ENCODE measurements at places on chromosomes 16 and 17.

DNA sequence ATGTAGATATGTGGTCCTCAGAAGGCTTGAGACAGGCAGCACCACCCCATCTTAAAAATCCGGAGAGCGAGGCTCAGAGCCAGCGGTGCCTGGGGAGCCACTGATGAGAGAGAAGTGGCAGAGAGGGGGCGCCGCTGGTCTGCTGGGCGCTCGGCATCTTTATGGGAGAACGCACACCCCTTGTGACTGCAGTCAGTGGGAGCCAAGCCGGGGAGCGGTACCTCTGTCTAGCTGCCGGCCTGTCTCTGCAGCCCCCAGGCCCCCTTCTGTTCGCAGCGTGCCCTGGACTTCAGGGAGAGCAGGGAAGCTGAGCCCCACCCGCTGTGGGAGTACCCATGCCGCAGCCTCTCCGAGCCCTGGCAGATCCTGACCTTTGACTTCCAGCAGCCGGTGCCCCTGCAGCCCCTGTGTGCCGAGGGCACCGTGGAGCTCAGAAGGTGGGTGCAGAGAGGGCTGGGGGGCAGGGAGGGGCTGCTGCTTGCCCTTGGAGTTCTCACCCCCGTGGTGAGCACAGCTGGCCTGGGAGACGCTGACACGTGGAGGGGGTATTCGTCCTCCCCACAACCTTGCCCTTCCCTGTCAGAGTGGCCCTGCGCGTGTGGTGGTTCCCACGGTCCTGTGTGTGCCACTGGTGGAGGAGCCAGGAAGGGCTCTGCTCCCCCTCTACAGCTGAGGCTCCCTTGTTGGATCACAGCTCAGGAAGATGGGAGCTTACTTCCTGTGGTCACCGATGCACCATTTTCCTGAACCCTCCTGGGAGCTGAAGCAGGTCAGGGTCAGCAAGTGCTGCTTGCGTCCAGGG, 44.8 kb downstream of the PRMT7 start:
- DNase-seq = no peak

DNA sequence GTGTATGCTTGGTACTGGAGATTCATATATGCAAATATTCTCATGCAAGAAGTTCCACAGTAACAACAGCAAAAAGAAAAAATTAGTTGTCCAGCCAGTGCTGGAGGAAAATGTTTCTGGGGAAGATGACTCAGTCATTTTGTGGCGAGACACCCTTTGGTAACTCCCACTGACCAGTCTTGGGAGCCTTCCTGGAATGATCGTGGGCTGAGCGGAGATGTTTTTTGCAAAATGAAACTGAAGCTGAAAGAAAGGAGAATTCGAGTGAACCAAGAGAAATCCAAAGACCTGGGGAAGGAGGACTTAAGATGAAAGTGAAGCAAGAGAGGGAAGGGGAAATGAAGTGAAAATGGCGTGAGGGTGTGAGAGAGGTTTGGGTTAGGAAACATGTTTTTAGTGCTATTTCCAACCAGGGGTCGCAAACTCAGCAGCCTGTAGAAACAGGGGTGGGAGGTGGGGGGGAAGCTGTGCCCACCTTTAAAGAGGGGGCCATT, 5.2 kb downstream of the ITPRIPL2 start:
- no peak for DNase-seq

GRCh38 chr17:21218101-21218500, 4.1 kb upstream of the TMEM11 start:
- no peak for DNase-seq

- no peak for DNase-seq
Measured at GRCh38 chr17:17060001-17060922, 18.0 kb downstream of the MPRIP start.

- DNase-seq = no peak
Measured at GRCh38 chr17:18245038-18245776, 13.3 kb downstream of the FLII start.

DNA sequence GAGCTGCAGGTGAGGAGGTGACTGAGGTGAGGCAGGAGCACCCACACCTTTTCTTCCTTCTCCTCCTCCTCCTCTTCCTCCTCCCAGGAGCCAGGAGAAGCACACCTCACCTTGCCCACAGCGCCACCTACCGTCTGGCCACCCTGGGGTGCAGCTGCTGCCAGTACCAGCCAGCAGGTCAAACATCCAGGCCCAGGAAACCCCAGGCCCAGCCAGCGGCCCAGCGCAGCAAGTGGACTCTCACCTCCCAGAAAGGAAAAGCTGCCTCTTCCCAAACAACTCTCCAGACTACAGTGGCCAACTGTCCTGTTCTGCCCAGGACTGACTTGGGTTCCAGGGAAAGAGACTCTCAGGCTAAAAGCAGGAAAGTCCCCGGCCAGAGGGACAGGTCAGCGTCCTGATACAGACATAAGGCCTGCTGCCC, 22.7 kb downstream of the PEMT start:
- no peak for DNase-seq

DNA sequence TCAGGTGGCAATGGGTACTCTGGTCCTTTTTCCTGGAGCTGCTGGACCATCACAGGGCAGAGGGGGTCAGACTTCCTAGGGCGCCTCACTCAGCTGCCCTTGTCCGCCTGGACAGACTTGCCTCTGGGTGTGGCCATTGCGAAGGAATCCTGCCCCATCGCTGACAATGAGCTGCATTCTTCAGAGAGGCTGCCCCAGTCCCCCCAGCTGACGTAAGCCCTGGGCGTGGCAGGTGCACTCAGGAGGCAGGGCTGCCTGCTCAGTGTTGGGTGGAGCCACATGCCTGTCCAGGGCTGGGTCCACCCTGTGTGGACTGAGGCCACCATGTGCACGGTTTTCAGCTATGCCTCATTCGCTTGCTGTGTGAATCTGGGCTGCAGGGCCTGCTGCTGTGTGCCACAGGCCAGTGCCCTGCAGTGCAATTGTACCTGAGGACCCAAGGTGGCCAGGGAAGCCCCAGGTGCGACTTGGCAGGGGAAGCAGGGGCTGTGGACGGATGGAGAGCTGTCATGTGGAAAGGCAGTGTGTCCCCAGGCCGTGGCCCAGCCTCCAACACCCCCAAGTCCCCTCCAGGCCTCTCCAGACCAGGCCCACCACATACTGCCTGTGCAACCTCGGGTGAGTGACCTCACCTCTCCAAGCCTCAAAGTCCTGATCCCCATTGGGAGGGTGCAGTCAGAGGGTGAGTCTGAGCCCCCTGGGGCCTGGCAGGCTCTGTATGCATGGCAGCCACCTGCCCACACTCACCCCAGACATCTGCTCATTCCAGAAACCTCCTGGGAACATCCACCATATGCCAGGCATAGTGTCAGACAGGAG, 14.0 kb upstream of the MPRIP start:
- no peak for DNase-seq

- no peak for DNase-seq
Measured at GRCh38 chr17:601926-602303, 112.7 kb downstream of the VPS53 start.

DNA sequence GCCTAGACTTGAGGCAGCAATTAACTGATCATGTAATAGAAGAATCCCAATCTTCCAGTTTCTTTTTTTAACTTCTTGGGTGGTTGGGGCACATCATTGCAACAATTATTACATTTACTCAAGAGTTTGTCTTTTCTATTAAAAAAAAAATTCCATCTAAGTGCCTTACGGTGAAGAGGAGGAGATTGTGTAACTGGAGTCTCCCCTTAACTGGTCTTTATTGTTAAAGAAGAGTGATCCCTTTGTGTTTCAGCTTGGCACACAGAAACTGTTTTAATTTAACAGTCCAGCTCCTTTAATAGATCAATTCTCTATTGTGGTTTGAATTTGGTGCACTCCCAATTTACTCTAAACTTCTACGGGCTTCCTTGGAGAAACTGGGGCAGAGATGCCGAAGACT, 75.2 kb downstream of the FTO start:
- DNase-seq = no peak

- peak; percentile 93 for DNase-seq
Measured at GRCh38 chr17:61201211-61201610, 198.4 kb upstream of the TBX2 start.

- no peak for DNase-seq
Measured at GRCh38 chr16:23359092-23359760, 57.1 kb downstream of the SCNN1B start.

- no peak for DNase-seq
Measured at GRCh38 chr17:28745786-28746411, 2.1 kb downstream of the TRAF4 start.

DNA sequence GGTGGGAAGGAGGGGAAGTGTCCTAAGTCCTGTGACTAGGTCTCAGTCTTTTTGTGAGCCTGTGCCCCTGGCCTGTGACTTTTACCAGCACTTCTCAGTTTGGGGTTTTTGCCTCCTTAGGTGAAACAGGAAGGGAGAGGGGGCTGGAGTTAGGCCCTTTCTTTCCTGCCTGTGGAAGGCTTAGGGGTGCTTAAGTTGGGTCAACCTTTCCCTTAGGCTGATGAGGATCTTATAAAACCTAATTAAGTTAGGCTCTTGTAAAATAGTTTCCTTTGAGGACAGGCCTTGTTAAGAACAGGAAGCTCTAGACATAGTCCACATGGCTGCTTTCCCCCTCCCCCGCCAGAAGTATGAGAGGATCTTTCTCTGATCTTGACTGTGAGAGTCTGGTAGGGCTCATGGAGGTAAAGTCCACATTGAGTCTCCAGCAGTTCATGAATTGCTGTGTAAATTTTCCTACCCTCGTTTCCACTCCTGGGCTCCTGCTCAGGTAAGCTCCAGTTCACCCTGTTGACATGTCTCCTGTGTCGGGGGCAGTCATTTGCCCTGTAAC, 17.0 kb upstream of the DNASE1 start:
- DNase-seq = no peak

- no peak for DNase-seq
Measured at GRCh38 chr17:82089723-82090548, 8.1 kb downstream of the FASN start.

DNA sequence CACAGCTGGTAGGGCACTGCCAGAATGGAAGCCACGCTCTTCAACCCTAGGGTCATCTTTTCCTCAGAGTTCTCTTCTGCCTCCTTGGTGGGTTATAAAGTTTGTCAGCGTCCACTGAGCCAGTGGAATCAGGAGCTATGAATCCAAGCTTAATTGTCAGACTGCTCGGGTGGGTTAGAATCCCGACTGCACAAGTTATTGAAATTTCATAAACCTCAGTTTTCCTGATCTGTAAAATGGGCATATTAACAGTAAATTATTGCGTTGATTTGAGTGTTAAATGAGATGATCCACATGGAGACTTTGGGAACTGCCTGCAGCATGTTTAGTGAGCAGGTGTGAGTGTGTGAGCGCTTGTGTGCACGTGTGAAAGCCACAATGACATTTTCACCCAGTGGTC, 400.5 kb upstream of the CDH11 start:
- DNase-seq = no peak

- DNase-seq = no peak
Measured at GRCh38 chr16:19225651-19226050, 57.6 kb downstream of the SYT17 start.

- DNase-seq = no peak
Measured at GRCh38 chr17:43477832-43478634, 5.7 kb upstream of the DHX8 start.

DNA sequence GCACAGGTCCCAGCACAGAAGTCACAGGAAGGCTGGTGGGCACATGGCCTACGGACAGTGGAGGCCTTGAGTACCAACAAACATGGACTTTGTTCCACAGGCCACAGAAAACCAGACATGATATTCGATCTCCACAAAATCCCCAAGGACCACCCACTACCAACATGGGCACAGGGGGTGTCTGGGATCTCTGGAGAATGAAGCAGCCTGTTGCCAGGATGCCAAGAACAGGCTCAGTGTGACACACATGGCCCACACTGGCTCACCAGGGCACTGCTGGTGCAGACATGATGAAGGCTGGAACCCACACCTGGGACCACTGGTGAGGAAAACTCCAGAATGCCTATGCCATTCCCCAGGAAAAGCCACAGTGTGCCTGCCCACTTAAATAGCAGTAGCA, 120.2 kb downstream of the C16orf78 start:
- no peak for DNase-seq

DNA sequence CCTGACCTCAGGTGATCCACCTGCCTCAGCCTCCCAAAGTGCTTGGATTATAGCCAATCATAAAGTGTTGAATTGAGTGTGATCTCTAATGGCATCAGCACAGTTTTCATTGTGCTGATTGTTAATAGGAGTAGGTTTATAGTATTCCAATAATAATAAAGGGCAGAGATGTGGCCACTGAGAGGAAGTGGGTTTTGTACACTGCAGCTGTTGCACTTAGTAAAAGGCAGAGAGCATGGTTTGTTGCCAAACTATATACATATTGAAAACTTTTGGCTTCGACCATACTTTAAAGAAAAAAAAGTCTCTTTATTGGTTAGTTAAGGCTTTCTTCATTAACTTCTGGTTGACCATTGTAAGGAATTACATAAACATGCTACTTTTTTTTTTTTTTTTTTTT, 185.9 kb downstream of the CDK5R1 start:
- DNase-seq = no peak

DNA sequence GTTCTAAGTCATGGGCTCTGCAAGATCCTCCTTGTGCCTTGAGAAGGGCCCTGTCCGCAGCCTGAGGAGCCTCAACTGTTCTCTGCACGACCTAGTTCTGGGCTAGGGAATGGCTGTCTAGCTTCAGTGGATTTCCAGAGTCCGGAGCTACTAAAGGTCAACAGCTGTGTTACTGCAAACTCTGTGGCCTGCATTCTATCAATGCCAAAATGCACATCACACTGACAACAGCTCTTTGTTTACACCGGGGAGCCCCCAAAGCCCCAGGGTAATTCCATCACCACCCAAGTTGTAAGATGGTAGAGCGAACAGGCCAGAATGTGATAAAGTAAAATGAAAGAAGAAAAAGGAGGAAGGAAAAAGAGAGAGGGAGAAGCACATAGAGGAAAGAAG, 610.2 kb downstream of the MAF start:
- DNase-seq = no peak

DNA sequence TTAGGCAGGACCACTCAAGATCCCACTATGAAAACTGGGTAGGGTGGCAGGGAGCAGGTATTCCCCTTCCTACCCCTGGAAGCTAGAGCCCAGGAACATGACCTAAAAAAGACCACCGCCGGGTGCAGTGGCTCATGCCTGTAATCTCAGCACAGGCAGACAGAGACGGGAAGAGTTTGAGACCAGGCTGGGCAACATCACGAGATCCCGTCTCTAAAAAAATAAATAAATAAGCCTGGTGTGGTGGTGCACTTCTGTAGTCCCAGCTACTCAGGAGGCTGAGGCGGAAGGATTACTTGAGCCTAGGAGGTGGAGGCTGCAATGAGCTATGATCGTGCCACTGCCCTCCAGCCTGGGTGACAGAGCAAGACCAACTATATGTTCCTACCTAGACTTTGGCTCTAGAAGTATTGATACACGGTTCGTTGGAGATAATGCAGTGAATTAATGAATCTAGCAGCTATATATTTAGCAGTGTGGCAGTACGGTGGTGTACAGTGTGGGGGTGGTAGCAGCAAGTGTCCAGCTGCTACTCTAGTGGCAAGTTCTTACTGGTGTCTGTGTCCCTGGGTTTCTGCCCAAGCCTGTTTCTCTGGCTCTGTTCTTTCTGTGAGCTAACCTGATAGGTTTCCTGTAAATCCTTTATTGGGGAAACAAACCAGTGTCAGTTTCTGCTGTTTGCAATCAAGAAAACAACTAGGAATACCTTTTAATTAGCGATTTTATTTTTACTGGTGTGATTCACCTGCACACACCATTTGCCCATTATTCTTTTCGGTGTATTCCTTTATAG, 3.3 kb upstream of the USP31 start:
- no peak for DNase-seq

GRCh38 chr17:64579917-64580316, 73.1 kb downstream of the CEP95 start:
- no peak for DNase-seq
